ENCODE measurements at places on chromosomes 4 and X.

DNA sequence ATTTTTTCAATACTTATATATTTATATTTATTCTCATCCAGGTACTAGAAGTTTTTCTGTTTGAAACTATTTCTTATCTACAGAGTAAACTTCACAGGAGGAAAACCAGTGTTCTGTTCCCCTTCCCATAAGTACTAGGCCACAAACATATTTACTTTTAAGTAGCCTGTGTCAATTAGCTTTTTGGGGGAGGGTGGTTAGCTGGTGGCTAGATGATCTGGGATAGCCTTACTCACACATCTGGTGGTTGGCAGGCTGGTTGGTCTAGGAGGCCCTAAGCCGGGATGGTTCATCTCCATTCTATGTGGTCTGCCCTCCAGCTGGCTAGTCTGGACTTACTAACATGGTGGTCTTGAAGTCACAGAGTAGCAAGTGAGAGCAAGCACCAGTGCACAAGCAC lies 6.2 kb downstream of the JADE3 start:
- no peak for DNase-seq

DNA sequence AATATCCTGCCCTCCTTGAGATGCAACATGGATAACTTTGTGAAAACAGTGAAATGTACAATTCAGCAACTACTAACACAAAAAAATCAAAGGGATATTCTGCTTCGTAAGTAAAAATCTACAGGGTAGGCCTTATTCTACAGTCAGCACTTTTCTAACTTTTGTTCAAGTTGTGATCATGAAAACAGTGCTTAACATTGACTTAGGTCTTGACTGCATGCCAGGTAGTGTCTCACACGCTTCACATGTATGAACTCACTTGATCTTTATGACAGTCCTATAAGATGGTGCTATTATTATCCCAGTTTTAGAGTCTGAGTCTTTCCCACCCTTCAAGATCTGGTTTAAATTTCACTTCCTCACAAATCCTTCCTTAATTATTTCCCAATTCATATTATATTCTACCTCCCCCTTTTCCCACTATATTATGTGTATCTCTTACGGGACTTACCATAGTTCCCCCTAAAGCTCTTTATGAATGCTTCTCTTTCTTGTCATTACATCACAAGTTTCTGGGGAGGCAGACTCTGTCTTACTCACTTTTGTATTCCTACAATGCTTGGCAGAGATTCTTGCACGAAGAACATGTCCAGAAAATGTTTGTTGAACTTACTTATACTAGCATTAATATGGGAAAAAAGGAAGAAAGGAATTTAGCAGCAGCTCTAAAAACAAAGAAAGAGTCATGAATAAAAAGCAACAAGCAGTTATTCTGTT lies 179.8 kb downstream of the SCFD2 start:
- DNase-seq: no peak

DNA sequence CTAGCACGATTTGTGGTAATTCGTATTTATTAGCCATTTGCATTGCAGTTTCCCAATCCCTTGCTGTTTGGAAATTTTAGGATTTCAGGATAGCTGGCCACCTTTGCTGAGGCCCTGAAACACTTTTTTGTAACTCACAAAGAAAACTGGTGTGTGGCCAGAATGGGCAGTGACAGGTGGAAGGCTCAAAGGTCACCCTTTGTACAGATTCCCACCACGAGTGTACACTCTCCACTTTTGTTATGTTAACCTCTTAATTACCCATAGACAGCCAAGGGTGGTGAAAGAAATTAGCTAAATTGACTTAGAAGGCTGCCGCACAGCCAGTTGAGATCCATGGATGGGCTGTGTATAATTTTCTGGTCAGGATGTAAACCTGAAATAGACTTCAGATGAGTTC lies 109.7 kb upstream of the ARX start:
- DNase-seq: no peak

DNA sequence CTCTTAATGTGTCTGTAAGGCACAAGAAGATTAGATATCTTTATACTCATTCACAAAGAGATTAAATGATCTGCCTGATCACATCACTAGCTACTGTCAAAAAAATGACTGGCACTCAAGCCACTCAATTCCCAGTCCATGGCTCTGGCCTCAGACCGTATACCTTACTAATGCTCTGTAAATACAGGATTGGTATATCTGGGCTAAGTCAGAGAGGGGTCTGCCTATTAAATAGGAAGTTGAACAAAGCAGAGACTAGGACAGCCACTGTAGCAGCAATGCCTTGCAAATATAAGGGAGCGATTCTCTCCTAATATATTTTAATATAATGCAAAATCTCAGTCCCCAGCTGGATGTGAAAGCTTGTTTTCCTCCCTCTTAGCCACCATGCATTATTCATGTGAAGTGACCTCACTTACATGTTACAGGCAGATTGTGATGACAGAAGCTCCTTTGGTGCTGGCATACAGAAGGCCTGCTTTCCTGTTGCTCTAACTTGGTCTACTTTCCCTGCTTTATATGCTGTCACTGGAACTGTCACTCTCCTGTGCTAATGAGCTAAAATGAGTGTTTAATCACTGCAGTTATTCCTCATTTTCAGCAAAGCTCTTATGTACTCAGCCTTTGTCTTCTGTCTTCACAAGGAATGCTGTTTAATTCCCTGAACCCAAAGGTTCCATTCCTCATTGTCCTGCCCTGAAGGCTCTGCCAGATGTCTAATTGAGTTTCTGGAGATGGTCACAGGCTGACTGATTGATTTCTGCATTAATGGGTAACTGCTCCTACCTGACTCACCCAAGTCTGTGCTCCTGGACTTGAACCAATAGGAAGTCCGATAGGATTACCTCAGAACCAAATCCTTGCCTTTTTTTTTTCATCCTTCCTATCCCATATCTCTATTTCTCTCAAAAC lies 578.2 kb downstream of the KLHL13 start:
- DNase-seq: no peak

- no peak for DNase-seq
Measured at GRCh38 chr4:140697709-140698560, 58.2 kb downstream of the TBC1D9 start.

DNA sequence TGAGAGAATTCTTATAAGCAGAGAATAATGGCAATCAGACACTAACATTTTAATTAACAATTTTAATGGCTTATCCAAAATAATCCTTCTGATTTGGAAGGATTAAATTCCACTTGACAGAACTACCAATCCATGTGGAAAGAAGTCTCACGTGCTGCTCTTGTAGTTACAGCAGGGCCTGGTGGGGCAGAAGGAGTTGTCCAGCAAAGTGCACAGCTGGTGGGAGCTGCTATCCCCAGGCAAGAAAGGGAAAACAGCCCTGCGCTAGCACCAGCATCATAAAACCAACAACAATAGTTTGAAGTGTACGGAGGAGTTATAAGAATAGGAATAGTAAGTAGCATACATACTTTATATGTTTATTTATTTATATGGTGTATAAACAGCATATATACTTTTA lies 127.4 kb upstream of the TRIM2 start:
- no peak for DNase-seq

- DNase-seq: no peak
Measured at GRCh38 chr4:153428941-153429475, 37.2 kb upstream of the TMEM131L start.

DNA sequence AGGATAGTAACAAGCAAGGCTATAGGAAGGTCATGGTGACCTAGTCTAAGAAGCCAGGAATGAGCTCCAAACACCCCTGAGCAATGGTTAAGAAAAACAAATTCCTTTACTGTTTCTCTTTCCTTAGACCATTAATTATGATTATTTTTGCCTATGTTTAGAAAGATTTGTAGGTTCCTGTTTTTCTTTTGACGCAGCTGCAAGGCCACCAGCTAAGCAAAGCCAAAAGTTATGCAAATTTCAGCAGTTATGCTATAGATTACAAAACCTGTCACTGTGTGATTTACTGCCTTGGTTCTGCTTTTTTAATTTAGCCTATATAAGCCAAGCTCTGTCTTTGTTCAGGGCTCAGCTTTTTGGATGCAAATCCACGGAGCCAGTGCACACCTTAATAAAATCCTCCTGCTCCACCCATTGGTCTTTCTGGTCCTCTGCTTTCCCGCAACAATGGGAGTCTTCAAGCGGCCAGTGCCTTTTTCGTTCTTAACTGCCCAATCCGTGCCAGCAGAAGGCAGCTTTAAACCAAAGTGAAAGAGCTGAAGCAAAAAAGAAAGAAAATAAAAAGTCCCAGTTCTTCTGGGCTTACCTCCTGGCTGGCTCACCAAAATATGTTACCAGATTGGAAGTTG lies 1.4 kb upstream of the CEP135 start:
- no peak for DNase-seq

All from stimulated activated CD4-positive, alpha-beta T cell treated with anti-CD3 and anti-CD28 coated beads, Interleukin-4, amount 100 ng/mL, for 4 hours (primary cell).